ENCODE measurements at places on chromosomes 4 and X.

- DNase-seq = no peak
Measured at GRCh38 chr4:165458471-165458870, 79.7 kb downstream of the CPE start.

DNA sequence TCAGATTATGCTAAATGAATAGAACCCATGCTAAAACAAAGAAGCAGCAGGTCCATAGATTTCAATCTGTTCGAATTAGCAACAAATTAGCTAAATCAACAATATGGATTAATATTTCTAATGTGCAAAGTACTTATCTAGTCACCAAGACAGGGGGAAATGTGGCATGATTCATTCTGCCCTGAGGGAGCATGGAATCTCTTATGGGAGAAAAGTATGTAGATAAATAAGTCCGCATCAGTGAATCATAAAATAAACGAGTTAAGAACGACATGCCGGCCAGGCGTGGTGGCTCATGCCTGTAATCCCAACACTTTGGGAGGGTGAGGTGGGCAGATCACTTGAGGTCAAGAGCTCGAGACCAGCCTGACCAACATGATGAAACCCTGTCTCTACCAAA, 102.1 kb downstream of the ANOS1 start:
- DNase-seq = no peak

DNA sequence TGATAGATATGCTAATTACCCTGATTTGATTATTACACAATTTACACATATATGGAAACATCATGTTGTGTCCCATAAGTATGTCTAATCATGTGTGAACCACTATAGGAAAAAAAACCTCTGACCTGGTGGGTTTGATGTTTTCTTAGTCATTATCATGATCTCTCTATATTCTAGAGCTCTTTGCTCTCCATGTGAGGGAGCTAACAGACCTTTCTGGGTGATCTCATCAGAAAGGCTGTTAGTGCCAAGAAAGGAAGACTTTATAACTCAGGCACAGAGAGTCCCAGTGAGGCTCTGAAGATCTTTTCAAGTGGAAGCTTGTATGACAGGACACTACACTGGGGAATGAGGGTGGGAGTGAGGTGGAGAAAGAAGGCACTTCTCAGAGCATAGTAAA, 527.7 kb upstream of the MAGEB2 start:
- no peak for DNase-seq

GRCh38 chrX:144297221-144297620, 413.4 kb downstream of the UBE2NL start:
- no peak for DNase-seq

- DNase-seq = peak; percentile 96
Measured at GRCh38 chr4:80266253-80266901, at the start of gene FGF5. TSS of gene FGF5 (plus strand) at chr4:80266664. CDS start at chr4:80266825, 161 bp downstream.

GRCh38 chr4:181909368-181909767, 333.8 kb upstream of the TENM3 start:
- no peak for DNase-seq

- no peak for DNase-seq
Measured at GRCh38 chr4:6884341-6884870, 25.2 kb upstream of the TBC1D14 start.

GRCh38 chrX:120036704-120037103, 40.8 kb downstream of the RHOXF2B start:
- DNase-seq = no peak

DNA sequence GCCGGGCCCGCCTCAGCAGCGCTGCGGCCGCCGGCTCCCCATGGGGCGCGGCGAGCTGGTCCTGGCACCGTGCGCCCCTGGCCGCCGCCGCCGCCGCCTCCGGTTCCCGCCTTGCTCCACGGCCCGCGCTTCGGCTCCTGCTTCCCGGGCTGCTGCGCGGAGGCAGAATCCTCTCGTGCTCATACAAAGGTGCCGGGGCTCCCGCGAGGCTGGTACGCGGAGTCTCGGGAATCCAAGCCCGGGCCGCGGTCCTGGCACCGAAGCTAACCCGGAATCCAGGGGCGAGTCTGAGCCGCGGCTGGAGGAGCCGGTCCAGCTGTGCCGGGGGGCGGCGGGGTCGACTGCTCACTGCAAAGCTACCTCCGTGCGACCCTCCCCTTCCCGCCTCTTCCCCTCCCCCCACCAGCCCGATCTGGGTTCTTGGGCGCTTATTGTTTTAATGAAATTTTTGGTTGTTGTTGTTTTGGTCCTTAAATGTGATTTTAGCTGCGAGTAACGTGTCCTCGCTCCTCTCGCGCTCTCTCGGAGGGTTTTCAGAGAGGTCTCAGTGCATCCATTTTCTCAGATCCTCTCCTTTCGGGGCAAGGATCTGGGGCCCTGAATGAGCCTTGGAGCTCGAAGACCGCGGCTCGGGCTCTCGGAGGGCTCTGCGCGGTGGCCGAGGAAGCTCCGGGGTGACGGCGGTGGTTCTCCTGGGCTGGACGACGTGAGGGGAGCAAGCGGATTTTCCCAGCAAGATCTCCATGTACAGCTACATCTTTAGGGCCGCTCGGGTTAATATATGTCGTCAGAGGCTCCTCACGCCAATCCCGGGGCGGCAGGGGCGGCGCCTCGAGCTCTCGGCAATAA, at the start of gene HAND2:
TSS of gene HAND2 (minus strand) at position 753 of the 849 bp plus-strand sequence. CDS start 940 bp downstream, outside the sequence.
- DNase-seq = no peak

GRCh38 chr4:104630272-104630671, 135.6 kb upstream of the CXXC4 start:
- DNase-seq = no peak

GRCh38 chr4:124295413-124295812, 417.1 kb downstream of the ANKRD50 start:
- no peak for DNase-seq
